Renal cortex interstitium (tissue), 15 donors: ENCODE measurements at places on chromosomes 5 and 9.

DNA sequence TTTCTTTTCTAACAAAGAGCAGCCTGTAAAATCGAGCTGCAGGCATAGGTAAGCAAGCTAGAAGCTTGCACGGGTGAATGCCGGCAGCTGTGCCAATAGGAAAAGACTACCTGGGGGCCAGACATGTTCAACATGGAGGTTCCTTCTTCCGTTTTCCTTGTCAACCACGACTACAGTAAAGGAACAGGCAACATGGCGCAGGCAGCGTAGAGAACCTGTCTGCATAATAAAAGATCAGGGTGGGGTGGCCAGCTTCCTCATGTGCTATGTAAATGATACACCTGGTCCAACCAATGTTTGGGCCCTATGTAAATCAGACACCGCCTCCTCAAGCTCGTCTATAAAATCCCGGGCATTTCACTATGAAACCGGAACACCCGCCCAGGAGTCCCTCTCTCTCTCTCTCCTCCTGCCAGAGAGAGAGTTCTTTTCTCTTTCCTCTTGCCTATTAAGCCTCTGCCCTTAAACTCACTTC is 103.8 kb upstream of the LIFR start:
- peak; percentile 36 for DNase-seq

- DNase-seq, result no peak
Measured at GRCh38 chr9:121283856-121284732, 16.1 kb downstream of the GSN start.

- DNase-seq, result no peak
Measured at GRCh38 chr5:158879993-158880392, 219.7 kb downstream of the EBF1 start.

- DNase-seq, result no peak
Measured at GRCh38 chr5:173691931-173692330, 75.5 kb upstream of the BOD1 start.

- DNase-seq, result no peak
Measured at GRCh38 chr9:112120439-112120925, 54.6 kb downstream of the SUSD1 start.

GRCh38 chr5:170360709-170361108 is 28.5 kb downstream of the KCNMB1 start:
- DNase-seq, result no peak

DNA sequence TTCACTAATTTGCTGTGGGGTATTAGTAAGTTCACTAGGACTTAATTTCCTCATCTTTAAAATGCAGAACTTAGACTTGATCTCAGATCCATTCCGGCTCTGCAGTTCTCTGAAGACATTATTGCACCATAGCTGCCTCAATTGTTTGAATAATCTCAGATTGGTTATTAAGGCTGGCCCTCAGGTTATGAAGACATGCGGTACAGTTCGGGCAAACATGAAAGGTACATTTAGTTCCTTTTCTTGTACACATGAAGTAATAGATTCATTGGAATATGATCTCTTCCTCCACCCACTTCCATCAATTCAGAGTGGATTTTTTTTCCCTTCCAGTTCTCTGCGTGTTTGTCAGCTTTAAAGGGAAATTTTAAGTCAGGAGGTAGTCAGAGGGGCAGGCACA is 28.0 kb downstream of the ATP6V0E1 start:
- no peak for DNase-seq

GRCh38 chr9:14306672-14307660 is 7.0 kb downstream of the NFIB start:
- DNase-seq, result no peak

- no peak for DNase-seq
Measured at GRCh38 chr9:125635888-125636287, 71.1 kb downstream of the MAPKAP1 start.

GRCh38 chr9:35691334-35691650 is 1.6 kb upstream of the TPM2 start:
- no peak for DNase-seq

GRCh38 chr5:72434056-72434780 is 73.0 kb downstream of the ZNF366 start:
- no peak for DNase-seq
